WTC11 (cell line): ENCODE measurements at places on chromosomes 4 and X. TPM values are rescaled to one million over a fixed set of nuclear protein-coding genes. Genes with fewer than 3 reads are reported as not detected.

SSX2B gene
- 0.18 TPM in 1 of 3 replicates, not detected in the others for total RNA-seq

DNA sequence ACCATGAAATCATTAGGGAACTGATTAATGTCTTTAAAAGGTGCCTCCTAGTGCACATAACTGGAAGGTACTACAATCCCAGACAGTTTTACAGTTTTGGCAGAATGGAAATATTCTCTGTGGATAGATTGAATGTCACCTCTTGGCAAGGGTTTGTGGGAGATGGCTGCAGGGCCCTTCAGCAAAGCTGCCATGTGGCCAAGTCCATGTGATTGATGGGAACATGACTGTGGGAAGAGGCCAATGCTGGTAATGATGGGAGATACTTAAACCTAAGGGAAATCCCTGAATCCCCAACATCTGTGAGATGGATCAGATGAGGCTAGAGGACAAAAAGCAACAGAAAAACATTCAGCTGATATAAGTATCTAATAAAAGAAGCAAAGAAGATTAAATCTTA is 493.7 kb downstream of the MAGEE1 start:
- H3K4me3 ChIP-seq: no peak overlapping the region
- DNase-seq: no peak
- peaks cover 10% of the 10 kb centered on the region for H3K4me1 ChIP-seq
- H3K36me3 ChIP-seq: peaks cover 5% of the 10 kb centered on the region
- H3K27ac ChIP-seq: no peak overlapping the region
- H3K27me3 ChIP-seq: no peaks in the 10 kb centered on the region

CENPVL3 gene
- 3.3 to 4.9 TPM (median 4.4 TPM) in 3 replicates for total RNA-seq

KIT gene
- 20.3 to 23.3 TPM (median 20.3 TPM) in 3 replicates for total RNA-seq

- H3K4me1 ChIP-seq: peaks cover 40% of the 10 kb centered on the region
- H3K27me3 ChIP-seq: peaks cover 4% of the 10 kb centered on the region; the same call in 1 of the 2 replicates
- H3K27ac ChIP-seq: peak within 1 kb of the TSS; percentile 98
- peak; percentile 71 for DNase-seq
- H3K4me3 ChIP-seq: peak within 1 kb of the TSS; percentile 96
These were observed at the start of gene TEC for GRCh38 chr4:48268956-48269860. TEC (minus strand) TSS chr4:48269838; CDS start chr4:48228614, 41,224 bp downstream.
